NCI-H2029 (cell line): ENCODE measurements at places on chromosomes 6 and 20.

GRCh38 chr20:32667027-32667426 is 6.7 kb downstream of the C20orf203 start:
- DNase-seq: no peak

GRCh38 chr6:36350082-36350481 is 13.4 kb upstream of the BNIP5 start:
- no peak for DNase-seq

DNA sequence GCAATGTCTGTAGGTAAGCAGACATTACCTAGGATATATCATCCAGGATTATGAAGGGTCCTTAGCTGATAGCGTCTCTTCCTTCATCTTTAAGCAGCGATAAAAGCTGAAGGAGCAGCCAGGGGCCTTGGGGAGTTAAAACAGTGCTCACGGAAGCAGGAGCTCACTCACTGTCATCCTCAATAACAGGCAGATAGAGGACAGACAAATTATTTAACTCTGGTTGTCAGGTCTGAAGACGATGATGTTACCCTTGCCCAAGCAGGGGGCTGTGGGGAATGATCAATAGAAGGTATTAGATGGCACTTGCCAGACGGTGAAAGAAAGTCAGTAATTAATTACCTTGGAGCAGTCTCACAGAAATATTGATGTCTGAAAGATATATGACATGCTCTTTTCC is 12.6 kb upstream of the SPATS1 start:
- DNase-seq: no peak

- DNase-seq: no peak
Measured at GRCh38 chr6:45460166-45460565, 82.4 kb upstream of the SUPT3H start.

- DNase-seq: no peak
Measured at GRCh38 chr20:334578-334977, 9.2 kb downstream of the SOX12 start.

DNA sequence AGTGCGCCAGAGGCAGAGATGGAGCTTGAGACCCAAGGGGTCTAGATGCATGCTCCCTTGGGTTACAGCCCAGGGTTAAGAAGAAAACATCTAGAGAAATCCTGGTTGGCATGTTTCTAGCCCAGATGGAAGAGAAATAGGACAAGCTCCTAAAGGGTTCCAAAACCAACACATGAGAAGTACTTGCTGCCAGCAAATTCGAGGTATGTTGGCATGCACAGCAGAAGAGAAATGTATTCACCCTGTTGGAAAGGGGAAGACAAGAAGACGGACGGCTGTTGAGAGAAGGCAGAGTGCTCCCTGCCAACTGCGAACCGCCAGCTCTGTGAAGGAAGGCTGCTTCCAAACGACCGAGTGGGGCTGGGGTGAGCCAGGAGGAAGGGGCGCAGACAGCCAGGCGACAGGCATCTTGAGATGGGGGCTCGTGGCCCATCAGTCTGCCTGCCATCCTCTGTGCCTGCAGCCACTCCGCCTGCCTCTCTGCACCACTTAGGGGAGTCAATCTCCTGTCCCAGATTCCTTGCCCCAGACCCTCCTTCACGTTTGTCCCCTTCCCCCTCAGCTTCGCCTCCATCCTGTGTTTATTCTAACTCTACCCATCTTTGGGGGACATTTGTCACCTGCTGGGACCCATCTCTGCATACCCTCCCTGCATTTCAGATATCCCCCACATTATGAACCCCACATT is 249.2 kb downstream of the CDC5L start:
- no peak for DNase-seq

- no peak for DNase-seq
Measured at GRCh38 chr6:137407816-137408215, 86.4 kb downstream of the OLIG3 start.

- no peak for DNase-seq
Measured at GRCh38 chr6:14718861-14719260, 527.0 kb upstream of the JARID2 start.

- no peak for DNase-seq
Measured at GRCh38 chr6:33073431-33073871, at the start of gene HLA-DPA1. Gene HLA-DPA1 (minus strand): TSS chr6:33073649.
